Cerebellar nuclear complex (tissue), 1 donor: ENCODE measurements at places on chromosomes 13 and 19.
A peak's percentile ranks its signal among the peaks of the same experiment; 100 is the strongest.

DNA sequence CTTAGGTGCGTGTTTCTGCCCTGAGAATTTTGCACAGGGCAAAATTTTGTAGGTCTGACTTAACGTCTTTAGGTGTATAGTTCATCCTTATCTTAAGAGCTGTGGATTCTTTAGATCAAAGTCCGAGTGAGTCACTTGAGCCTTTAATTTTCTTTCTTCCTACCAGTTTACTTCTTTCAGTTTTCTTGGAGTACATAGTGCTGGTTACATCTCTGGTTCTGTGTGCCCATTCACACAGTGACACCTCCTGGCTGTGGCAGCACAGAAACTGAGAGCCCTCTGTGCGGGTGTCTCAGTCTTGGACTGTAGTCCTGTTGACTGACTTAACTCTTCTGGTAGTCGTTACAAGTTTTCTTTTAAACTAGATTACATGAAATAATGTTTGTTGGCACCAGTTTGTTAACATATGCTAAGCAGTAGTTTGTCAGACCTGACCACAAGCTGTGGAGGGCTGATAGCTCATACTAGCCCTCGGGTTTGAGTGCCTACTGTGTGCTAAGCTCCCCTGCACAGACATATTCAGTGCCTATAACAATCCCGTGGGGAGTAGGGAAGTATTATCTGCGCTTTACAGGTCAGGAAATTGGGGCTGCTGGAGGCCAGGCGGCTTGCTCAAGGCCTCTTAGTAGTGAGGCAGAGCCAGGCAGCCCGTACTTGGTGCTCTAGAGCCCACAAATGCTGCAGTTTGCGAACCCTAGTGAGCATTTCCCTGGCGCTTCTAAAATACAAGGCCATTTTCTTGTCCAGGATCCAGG lies 1.6 kb downstream of the GATAD2A start:
- no peak for DNase-seq

DNA sequence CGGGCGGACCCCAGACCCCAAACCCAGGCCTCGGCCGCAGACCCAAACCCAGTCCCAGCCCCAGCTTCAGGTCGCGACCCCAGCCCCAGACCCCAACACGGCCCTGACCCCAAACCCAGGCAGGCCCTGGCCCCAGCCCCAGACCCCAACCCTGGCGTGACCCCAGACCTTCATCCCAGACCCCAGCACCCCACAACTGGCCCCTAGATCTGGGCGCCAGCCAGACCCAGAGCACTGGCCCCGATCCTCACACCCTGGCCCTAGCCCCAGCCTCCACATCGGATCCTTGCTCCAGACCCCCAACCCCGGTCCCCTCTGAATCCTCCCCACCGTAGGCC lies 7.5 kb downstream of the MBD3 start:
- DNase-seq: no peak

GRCh38 chr19:38869836-38870607 lies 8.1 kb downstream of the RINL start:
- peak; percentile 66 for DNase-seq

GRCh38 chr19:35869327-35870123 lies 1.2 kb downstream of the APLP1 start:
- DNase-seq: peak; percentile 46

- DNase-seq: no peak
These were observed 102.7 kb downstream of the DCLK1 start for GRCh38 chr13:36028359-36029025.

DNA sequence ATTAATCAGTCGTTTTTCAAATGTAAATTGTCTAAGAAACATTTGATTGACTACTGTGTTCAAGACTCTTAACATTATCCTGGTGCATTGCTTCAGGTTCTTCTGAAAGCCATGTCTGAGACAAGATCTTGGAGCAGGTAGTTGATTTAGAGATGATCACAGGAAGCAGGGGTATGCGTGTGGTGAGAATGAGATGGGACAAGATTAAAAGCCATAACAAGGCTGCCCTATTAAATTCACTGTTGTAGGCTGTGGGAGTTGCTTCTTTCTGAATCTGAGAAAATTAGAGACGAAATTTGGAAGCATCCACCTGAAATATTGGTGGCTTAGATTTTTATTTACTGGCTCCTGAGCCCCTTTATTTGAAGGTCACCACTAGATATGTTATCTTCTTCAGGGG lies 687.4 kb upstream of the SLITRK6 start:
- DNase-seq: no peak

GRCh38 chr13:74683411-74683810 lies 549.2 kb upstream of the KLF12 start:
- no peak for DNase-seq

DNA sequence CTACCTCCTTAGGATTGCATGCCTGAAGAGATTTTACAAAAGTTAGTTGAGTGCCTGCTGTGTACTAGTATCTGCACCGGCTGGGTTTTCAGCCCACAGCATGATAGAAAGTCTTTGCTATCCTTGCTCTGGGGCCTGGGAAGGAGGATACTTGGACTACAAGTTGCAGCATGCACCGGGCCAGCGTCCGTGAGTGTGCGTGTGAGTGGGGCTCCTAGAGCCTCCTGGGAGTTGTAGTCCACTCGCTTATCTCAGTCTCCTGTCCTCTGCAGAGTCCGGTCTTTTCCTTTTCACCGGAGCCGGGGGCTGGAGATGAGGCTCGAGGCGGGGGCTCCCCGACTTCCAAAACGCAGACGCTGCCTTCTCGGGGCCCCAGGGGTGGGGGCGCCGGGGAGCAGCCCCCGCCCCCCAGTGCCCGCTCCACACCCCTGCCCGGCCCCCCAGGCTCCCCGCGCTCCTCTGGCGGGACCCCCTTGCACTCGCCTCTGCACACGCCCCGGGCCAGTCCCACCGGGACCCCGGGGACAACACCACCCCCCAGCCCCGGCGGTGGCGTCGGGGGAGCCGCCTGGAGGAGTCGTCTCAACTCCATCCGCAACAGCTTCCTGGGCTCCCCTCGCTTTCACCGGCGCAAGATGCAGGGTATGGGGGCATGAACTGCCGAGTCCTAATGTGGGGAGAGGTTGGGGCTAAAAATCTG lies 20.6 kb downstream of the BRSK1 start:
- DNase-seq: no peak

DNA sequence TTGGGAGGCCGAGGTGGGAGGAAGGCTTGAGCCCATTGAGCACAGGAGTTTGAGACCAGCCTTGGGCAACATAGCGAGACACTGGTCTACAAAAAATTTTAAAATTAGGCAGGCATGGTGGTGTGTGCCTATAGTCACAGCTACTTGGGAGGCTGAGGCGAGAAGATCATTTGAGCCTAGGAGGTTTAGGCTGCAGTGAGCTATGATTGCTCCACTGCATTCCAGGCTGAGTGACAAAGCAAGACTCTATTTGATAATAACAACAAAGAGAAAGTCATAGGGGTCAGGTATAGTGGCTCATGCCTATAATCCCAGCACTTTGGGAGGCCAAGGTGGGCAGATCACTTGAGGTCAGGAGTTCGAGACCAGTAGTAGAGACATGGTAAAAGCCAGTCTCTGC lies 4.6 kb upstream of the SLC44A2 start:
- DNase-seq: no peak

DNA sequence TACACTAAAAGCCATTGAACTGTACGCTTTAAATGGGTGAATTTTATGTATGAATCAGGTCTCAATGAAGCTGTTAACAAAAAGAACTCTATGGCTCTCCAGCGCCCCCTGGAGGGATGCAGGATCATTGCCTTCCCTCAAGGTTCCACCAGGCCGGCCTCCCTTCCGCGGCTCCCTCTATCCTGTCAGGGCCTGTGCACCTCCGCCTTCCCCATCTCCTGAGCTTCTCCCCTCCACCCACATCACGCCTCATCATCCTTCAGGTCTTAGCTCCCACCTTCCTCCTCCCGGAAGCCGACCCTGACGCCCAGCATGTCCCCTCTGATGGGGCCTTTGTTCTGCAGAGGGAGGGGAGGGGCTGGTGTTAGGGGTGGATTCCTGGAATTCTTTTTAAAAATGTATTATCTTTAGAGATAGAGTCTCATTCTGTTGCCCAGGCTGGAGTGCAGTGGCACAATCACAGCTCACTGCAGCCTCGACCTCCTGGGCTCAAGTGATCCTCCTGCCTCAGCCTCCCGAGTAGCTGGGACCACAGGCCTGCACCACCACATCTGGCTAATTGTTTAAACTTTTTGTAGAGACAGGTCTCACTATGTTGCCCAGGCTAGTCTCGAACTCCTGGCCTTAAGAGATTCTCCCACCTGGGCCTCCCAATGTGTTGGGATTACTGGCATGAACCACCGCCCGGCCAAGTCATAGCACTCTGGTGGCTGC lies 27.7 kb downstream of the MEIS3 start:
- peak; percentile 57 for DNase-seq

DNA sequence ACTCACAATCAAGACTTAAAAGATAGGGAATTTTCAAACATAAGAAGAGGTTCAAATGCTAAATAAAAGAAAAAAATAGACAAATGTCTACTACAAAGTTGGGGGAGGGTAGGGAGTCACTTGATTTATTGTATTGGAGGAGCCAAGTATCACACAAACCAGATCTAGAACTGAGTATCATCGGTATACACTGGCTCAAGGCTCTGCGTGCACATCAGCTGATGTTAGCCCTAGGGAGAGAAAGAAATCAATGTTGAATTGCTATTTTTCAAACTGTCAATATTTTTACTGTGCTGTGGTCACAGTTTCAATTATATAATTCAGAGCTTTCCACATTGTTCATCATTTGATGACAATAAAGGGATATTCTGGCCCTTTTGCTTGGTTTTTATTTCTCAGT lies 54.9 kb upstream of the RXFP2 start:
- DNase-seq: no peak

DNA sequence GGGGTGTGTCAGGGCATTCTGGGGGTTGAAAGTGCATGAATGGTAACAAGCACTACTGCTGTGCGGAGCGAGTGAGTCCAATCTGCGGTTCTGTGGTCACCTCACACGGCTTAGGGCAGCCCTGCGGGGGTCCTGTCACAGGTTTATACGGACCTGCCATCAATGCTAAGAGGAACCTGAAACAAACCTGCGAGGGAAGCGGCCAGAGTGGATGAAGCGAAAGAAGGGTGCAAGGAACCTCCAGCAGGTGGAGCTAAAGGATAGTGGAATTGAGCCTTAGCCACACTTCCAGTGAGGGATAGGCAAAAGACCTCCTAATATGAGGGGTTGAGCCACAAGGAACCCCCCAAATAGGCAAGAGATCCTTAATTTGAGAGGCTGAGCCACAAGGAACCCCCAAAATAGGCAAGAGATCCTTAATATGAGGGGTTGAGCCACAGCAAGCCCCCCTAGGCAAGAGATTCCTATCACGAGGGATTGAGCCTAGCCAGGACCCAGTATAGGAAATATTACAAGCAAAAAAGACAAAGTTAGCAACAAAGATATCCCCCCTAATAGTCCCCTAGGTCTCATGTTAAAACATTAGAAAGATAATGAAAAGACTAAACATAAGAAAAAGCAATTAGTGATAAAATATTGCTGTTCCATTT lies 6.3 kb upstream of the ZNF69 start:
- DNase-seq: no peak

DNA sequence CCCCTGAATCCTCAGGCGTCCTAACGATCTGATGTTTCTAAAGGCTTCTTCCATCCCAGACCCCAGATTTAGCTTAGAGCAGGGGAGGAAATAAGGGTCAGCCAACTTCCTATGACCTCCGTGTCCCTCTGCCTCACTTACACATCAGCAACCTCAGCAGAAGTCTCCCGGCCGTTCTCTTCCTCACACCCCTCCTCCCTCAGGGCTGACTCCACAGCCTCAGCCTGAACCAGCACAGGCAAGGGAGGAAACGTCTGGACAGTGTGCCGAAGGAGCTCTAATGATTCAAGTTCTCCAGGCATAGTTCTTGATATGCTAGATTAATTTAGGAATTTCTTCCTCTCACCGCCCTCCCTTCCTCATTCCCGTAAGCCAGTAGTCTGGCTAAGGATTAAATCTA lies 121.4 kb downstream of the NUFIP1 start:
- DNase-seq: no peak

DNA sequence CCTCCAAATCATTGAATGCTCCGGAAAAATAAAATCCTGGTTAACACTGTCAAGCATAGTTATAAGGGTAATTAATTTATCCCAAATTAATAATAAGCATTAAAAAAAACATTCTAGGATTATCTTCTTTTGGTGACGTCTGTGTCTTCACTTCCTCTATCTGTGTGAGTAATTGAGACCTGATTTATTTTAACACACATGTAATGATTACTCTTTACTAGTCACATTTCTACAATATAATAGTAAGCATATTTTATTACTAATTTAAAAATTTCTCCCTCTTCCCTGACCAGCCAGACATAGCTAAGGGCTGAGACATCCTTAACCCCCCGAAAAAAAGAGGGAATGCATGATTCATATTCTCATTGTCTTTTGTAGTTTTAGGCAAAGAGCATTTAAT lies 2.3 kb downstream of the FNDC3A start:
- no peak for DNase-seq

DNA sequence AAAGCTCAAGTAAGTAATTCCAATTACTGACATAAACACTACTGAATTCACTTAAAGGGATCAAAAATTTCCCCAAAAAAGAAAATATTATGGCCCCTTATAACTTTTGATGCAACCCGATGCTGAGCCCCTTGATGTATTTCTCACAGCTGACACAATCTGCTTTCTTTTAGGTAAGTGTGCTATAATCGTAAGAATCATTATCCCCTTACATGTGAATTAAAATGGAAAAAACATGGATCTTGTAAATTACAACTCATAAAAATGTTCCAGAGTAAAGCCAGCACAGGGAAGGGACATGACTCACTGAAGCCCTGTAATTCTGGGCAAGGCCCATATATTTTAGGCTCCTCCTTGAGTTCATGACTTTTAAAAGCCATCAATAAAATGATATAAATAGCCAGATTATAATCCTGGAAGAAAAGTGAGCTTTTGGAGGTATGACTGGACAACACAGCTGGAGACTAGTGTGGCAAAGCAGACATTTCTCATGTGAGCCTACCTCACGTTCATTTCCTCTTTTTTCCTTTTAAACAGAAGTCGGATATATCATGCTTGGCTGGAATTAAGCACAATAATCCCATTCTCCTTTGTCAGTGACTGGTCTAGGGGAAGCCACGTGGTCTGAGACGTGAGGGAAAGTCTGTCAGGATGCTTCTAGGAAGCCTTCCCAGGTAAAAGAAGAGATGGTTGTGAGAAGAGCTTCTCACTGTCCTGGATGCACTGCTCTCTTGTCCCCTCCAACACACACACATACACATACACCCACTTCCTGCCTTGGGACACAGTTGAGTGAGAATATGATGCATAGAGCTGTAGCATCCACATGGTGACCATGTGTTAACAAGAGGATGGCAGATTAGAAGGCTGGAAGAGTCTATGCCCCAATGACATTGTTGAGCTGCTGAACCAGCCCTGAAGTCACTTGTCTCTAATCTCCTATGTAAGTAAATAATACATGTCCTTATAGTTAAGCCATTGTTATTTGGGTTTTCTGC lies 165.4 kb downstream of the RGCC start:
- DNase-seq: no peak
